T-helper 2 cell (primary cell): ENCODE measurements at places on chromosomes 16 and 17.

- DNase-seq, result no peak
Measured at GRCh38 chr16:89174055-89174827, 2.7 kb downstream of the CDH15 start.

GRCh38 chr17:8237175-8237574 lies 10.7 kb downstream of the CTC1 start:
- no peak for DNase-seq

- no peak for DNase-seq
Measured at GRCh38 chr17:74678541-74678940, 34.2 kb downstream of the CD300LF start.

DNA sequence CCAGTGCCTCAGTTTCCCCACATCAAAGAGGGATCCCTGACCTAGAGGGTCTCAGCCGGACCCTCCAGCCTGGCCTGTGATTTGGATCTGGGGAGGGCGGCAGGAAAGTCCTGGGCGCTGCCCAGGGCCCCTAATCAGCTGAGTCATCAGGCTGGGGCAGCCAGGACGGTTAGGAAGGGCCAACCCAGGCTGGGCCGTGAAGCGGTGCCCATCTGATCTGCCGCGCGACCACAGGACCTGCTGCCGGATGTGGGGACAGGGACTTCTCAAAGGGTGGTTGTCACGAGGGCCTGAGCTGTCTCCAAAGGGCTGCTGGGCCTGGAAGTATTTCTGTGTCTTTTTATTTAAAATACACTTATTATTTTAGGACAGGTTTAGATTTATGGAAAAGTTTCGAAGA lies 4.4 kb downstream of the TPSAB1 start:
- no peak for DNase-seq

DNA sequence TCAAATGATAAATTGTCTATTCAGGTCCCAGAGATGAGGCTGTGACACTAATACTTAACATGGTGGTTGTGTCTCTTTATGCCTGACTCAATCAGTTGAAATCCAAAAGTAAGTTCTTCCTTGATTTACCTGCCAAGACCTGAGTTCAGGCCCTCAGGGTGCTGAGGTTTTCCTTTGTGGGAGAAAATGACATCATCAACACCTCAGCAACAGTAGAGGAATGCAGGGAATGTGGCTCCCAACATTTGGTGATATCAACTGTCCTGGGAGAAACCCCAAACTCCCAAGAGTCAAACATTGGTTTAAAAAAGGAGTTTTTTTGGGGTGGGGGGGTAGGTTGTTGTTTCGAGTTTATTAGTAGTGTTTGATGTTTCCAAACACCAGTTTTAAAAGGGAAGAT lies 14.7 kb downstream of the RNF43 start:
- DNase-seq, result no peak

GRCh38 chr16:47916266-47916665 lies 239.5 kb downstream of the ABCC12 start:
- DNase-seq, result no peak

- no peak for DNase-seq
Measured at GRCh38 chr17:10757647-10758046, 27.8 kb upstream of the TMEM220 start.

GRCh38 chr17:41516147-41516829 lies 2.4 kb downstream of the KRT15 start:
- DNase-seq, result no peak

DNA sequence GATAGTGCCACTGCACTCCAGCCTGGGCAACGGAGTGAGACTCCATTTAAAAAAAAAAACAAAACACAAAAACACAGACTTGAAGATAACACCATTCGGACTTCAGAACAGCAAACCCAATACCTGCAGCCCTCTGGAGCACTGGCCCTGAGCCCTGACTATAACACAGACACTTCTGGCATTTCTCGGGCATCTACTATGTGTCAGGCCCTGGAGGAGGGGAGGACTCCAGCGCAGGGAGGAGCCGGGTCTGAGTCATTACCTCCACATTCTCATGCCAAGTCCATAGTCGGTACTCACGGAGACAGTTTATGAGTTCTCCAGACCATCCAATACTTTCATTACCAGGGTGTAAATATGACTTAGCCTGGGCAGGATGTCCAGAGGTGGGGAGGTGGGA lies 48.8 kb downstream of the PITPNM3 start:
- no peak for DNase-seq

DNA sequence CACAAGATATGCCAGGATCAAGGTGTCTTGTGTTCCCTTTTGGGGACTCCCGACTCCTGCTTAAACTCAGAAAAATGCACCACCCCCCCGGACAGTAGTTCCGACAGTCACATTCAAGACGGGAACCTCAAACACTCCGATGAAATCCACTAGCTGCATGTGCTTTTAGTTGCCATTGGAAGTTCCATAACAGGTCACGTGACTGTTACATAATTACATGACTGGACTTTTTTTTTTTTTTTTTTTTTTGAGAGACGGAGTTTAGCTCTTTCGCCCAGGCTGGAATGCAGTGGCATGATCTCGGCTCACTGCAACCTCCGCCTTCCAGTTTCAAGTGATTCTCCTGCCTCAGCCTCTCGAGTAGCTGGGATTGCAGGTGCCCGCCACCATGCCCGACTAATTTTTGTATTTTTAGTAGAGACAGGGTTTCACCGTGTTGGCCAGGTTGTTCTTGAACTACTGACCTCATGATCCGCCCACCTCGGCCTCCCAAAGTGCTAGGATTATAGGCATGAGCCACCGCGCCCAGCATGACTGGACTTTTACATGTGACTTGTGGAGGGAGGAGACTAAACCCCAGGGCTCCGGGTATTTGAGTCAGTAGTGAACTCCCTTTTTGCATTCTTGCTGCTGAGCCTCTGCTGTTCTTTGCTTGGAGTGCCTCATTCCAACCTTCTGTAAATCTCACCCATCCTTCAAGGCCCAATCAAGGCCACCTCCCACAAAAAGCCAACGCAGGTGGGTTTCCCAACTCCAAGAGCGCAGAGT lies 1.6 kb downstream of the SIRT7 start:
- DNase-seq, result no peak

DNA sequence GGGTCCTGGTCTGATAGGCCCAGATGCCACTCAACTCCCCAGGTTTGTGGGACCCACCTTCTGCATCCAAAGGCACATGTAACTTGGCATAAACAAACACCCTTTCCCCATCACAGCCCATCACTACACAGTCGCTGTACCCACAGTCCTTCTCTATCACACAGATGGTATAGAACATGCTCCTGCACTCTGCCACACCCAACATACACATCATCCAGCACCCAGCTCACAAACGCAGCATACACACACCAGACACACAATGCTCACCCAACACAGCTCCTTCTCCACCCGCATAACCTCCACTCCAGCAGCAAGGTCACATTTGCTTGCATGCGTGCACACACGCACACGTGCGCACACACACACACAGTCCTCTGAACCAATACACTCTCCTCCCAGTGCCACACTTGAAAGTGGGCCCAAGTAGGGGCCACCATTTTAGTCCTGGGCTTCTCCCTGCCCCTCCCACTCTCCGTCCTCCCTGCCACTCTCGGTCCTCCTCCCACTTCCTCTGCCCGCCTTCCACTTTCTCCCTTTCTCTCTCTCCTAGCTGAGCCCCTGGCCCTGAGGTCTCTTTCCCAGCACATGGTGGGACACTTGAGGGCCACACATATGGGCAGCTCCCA lies 8.5 kb upstream of the TMEM92 start:
- DNase-seq, result no peak
